Activated T-cell treated with anti-CD3 and anti-CD28 coated beads for 48 hours (primary cell): ENCODE measurements at places on chromosomes 4 and X.

GRCh38 chr4:53830511-53830910 is 233.9 kb downstream of the CHIC2 start:
- DNase-seq, result no peak

DNA sequence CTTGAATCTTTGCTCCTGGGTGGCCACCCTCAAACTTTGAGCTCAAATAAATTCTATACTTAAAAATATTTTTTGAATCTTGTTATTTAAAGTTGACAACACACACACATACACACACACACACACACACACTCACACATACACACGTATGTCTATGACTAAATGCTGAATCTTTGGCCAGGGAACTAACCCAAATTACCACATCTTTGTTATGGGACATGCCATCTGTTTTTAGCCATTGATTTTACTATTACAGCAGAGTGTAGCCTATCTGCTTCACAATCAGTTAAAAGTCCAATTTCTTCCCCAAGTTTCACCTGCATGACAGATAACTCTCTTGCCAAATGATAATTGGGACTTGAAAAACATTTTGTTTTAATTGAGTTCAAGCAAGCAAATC is 45.0 kb upstream of the USP46 start:
- DNase-seq, result no peak

DNA sequence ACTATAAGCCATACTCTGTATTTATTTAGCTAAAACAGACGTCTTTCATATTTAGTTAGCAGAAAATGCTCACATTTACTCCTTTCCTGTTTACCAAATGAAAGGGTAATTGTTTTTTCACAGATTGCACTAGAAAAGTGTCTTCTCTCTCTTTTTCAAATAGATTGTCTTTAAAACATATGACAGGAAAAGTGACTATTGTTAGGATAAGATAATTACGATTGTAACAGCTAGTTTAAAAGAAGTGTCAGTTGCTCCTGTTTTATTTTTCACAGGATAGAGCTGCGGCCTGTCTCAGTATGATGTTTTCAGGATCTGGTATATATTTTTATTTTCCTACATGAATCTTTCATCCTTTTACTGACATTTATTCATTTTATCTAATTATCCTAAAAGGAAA is 353.5 kb downstream of the FBXO8 start:
- DNase-seq, result no peak

GRCh38 chrX:150779385-150779784 is 86.2 kb downstream of the MTMR1 start:
- no peak for DNase-seq
